Stimulated activated CD4-positive, alpha-beta T cell treated with anti-CD3 and anti-CD28 coated beads, Interleukin-1b, Interleukin-23, amount 100 ng/mL, for 1 hour (primary cell): ENCODE measurements at places on chromosomes 11 and 22.

GRCh38 chr11:66181632-66182315 lies 86.7 kb upstream of the RAB1B start:
- DNase-seq: no peak

DNA sequence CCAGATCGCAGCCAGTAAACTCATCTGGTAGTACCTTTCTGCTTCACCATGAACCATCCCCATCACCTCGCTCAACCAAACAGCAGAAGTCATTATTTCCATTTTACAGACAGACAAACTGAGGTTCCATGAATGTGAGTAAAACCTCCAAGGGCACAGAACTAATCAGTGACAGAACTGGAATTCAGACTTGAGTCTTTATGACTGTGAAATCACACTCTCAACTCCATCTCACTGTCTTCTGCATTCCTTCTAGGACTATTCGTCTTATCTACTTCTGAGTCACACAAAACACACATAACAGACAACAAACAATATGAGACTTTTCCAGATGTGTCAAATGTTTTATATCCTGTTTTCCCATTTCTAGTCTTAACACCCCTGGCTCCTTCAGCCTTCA lies 9.3 kb upstream of the NUP50 start:
- no peak for DNase-seq

DNA sequence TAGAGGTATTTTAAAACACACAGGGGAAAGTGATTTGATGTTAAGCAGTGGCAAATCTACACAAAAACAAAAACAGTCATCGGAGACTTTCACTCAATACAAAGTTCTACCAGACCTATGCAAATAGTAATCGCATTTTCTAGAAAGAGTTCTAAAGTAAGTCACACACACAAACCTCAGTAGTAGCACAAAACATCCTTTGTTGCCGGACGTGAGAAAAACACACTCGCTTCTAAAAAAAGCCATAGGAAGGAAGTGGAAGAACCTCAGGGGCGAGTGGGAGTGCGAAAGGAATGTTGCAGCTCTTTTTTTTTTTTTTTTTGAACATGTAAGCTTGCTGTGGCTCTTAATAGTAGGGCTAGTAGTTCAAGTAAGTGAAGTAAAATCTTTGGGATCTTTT lies 88.9 kb downstream of the MAML2 start:
- no peak for DNase-seq

DNA sequence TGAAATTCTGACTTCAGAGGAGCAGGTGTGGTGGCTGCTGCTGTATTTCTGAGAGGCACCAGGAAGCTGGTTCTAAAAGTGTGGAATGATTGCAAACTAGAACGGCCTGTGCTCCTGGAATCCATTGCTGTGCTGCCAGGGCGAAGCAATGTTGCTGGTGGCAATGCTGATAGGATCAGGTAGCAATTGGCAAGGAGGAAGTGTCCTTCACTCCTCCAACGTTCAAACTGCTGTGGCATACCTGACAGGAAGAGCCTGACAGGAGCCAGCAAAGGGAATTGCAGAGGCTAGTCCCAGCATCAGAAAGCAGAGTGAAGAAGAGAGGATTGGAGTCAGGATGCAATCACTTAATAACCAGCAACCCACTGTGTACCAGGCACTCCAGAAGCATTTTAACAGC lies 118.2 kb downstream of the FAR1 start:
- no peak for DNase-seq

DNA sequence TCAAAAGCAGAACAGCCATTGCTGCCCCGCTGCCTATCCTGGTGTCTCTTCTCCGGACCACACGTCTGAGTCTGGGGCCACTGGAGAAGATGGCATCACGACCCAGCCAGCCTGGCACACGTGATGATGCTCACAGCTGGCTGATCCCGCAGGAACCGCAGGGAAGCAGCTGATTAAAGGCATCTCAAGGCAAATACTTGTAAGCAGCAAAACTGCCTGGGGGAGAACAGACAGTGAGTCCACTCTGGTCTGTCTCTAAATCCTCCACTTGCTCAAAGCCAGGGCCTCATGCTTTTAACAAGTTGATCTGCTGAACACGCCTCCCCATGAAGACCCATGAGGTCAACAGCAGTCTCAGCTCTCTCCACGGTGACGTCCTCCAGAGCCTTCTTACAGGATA lies 108.6 kb downstream of the BRD1 start:
- DNase-seq: no peak

DNA sequence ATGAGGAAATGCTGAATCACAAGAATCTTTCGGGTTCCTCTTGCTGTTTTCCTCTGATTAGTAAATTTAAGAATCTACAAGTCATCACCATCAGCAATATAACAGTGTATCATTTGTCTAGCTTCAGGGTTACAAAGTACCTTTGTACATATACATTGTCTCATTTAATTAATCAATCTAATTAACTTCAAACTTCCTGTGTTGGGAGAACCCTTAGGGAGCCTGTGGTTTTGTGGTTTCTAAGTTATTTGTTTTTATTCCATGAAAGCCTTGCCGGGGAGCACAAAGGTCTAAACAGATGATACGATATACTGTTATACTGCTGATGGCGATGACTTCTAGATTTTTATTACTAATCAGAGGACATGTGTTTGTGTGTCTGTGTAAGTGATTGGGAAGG lies 41.0 kb downstream of the TIMP3 start:
- DNase-seq: no peak

- DNase-seq: no peak
These were observed 43.3 kb downstream of the WT1 start for GRCh38 chr11:32391956-32392553.

GRCh38 chr22:36467946-36468345 lies 13.5 kb downstream of the TXN2 start:
- DNase-seq: no peak

DNA sequence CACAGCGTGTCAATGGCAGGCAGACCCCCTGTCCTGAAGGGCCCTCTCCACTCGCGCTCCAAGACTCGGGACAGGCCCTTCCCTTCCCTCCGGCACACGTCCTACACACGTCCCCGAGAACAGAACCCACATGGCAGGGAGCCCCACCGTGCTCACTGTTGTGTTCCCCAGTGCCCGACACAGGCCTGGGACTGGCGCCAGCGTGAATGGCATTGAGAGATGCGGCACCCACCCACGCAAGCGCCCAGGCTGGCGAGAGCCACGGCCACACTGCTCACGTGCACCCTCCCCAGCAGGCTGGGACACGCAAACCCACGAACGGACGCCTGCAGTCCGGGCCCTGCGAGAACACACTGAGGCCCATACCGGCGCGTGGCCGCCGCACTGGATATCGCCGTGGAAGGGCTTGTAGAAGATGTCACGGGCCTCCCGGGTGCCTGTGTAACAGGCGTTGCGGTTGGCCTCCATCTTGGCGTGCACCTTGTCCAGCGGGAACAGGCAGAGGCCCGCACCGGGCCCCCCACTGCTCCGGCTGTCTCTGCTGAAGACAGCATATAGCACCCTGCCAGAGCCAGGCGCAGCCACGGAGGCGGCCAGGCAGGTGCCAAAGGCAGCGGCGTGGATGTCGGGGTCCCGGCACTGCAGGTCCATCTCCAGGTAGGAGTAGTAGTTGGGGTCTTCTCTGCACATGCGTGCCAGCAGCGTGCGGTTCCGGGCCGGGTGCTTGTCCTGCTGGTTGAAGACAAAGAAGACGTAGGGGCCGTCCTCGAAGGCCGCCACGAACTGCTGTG lies 18.1 kb downstream of the PLXNB2 start:
- DNase-seq: no peak

DNA sequence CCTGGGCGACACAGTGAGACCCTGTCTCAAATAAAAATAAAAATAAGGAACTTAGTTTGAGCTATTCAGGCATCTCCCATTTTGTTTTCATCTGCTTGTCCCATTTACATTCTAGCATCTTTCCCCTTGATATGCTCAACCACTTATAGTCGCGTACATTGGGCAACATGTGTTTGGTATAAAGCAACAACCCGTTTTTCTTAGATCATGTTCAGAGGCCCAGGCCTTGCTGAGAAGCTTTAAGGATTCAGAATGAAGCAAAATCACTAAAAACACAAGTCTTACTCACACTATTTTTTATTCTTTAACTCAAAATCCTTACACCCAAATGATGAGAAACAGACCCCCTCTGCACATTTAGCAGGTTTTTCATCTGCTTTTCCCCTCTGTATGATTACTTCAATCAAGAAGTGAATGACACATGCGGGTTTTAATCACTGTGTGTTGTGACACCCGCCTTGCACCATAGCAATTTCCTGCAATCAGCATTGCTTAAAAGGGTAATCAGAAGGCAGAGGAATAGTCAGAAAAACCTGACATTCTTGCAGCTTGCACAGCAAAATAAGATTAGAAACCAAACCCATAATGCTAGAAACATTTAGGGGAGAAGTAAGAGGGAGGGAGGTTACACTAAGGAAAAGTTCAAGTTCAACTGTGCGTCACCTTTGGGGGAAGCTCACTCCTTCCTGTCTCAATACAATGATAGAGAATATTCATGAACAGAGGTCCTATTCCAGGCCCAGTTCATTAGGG lies 25.9 kb downstream of the ALG9 start:
- DNase-seq: no peak

- DNase-seq: no peak
These were observed 904.4 kb downstream of the BRD1 start for GRCh38 chr22:48923165-48923865.

GRCh38 chr11:111044751-111045406 lies 200.6 kb upstream of the POU2AF2 start:
- DNase-seq: no peak

GRCh38 chr11:63929616-63930015 lies 9.2 kb upstream of the NAA40 start:
- DNase-seq: no peak

DNA sequence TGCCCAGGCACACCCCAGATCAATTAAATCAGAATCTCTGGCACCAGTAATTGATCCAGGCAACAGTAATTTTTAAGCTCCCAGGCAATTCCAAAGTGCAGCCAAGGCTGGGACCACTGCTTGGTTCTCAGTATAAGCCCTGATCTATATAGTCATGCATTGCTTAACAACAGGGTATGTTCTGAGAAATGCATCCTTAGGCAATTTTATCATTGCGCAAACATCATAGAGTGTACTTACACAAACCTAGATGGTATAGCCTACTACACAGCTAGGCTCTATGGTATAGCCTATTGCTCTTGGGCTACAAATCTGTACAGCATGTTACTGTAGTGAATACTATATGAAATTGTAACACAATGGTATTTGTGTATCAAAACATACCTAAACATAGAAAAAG lies 651 bp upstream of the C11orf42 start:
- DNase-seq: no peak

- no peak for DNase-seq
These were observed 474.4 kb downstream of the BRD1 start for GRCh38 chr22:49353235-49353634.

DNA sequence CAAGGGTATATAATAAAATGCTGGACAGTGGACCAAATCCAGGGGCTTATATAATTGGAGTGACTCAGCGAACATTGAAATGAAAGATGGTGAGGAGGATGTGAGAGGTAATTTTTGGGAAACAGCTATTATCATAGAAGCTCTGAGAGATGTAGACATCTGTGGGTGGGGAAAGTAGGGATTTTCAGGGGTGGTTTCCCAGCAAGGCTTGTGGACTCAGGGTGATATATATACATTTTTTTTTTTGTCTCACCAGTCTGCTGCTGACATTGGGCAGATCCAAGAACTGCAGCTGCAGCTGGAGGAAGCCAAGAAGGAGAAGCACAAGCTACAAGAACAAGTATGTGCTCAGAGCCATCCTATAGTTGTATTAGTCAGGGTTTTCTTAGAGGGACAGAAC lies 208.1 kb downstream of the MYO18B start:
- DNase-seq: no peak

GRCh38 chr11:16160146-16160545 lies 196.2 kb downstream of the SOX6 start:
- no peak for DNase-seq

GRCh38 chr22:36743591-36744412 lies 32.1 kb downstream of the IFT27 start:
- no peak for DNase-seq

- DNase-seq: no peak
These were observed 16.0 kb downstream of the RASD2 start for GRCh38 chr22:35556666-35557065.

- no peak for DNase-seq
These were observed 1017.9 kb downstream of the TBC1D22A start for GRCh38 chr22:47780281-47780875.

- no peak for DNase-seq
These were observed 904.5 kb downstream of the DLG2 start for GRCh38 chr11:84722583-84723108.

- no peak for DNase-seq
These were observed at the start of gene APOL4 for GRCh38 chr22:36201630-36202319. APOL4 (minus strand) TSS chr22:36201809; CDS start chr22:36201734, 75 bp downstream.

DNA sequence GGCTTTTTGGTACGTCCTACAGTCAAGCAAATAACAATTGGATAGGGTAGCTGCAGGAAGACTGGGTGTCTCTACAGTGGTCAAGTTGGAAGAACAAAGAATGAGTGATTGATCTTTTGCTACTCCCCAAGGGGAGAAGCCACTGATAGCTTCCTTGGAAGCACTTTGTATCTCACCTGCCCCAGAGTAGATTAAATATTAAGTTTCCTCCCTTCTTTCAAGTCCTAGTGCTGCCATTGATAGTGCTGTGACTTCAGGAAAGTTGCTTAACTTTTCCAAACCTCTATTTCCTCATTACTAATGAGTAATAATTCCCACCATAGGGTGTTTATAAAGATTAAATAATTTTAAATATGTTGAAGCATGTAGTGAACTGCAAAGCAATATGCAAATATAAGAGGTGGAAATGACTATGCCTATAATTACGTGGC lies 35.6 kb upstream of the EHF start:
- no peak for DNase-seq

- no peak for DNase-seq
These were observed 146.5 kb downstream of the GRIK4 start for GRCh38 chr11:120658071-120658423.

DNA sequence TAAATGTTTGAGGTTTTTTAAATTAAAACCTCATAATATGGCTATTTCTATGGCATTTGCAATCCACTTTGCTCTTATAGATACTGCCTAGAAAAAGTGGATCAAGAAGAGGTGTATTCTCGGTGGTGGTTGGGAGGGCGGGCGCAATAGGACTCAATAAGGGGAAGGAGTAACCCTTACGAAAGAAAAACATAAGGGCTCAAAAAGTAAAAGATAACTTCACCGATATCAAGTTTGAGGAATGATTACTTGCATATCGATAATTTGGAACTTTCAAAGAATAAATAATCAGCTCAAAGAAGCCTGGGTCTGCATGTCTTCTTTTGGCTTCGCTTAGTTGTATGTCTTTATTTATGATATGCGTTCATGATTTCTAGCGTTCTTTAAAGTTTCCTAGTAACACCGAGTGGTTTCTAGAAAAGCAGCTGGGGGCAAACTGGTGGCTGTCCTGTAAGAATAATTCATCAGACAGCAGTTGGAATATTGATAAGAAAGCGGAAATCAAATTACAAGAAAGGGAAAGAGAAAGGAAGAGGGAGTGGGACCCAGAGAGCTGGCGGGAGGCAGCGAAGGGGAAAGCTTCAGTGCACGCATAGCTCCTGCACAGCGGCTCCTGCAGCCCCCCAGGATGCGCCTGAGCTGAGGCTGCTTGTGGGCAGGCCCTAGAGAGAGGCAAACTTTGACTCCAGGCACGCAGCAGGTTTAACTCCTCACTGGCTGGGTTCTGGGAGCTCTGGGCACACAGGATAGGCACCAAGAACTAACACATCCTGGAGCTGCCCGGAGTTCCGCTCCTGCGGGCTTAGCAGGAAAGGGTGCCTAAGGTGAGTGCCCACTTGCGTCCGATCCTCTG lies 9.1 kb upstream of the FLI1 start:
- no peak for DNase-seq

GRCh38 chr11:123519797-123520193 lies 89.7 kb downstream of the GRAMD1B start:
- no peak for DNase-seq
